Urothelium cell line (cell line): ENCODE measurements at places on chromosomes 7 and 10.

DNA sequence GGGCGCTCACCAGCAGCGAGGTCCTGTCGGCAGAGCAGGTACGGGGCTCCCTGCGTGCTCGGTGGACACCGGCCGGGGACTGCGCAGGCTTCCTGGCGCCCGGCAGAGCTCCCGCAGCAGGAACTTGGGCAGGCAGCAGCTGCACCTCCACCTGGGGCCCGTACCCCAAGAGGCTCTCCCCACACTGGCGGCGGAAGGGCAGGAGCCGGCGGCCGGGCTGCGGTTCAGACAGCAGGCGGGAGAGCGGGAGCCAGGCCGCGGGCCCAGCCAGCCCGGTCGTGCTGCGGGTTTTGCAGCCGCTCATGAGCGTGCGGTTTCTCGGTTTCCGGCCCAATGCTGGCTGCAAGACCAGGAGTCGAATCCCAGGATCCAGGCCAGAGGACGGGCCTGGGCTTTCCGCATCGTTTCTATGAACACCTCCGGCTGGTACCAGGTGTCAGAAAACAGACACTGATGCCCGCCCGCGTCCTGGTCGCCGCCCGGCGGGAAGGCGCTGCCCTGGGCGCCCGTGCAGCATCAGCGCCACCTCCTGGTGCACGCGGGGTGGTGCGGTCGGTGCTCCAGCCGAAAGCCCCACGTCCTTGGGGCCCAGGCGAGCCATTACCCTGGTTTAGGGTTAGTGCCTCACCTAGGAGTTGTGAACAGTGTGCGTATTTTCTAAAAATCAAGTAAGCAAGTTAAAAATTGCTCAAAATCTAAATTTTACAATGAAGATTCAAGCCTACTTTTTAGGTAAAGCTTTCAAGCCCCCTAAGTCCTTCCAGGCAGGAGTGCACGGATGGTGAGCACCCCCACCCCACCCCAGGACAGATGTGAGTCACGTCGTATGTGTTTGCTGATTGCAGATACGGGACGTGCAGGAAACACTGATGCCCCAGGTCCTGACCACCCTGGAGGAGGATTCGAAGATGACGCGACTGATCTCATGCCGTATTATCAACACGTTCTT, 47.4 kb upstream of the PRKAR1B start:
- peak; percentile 78 for DNase-seq

GRCh38 chr10:117074621-117075020, 63.4 kb downstream of the VAX1 start:
- DNase-seq = no peak

DNA sequence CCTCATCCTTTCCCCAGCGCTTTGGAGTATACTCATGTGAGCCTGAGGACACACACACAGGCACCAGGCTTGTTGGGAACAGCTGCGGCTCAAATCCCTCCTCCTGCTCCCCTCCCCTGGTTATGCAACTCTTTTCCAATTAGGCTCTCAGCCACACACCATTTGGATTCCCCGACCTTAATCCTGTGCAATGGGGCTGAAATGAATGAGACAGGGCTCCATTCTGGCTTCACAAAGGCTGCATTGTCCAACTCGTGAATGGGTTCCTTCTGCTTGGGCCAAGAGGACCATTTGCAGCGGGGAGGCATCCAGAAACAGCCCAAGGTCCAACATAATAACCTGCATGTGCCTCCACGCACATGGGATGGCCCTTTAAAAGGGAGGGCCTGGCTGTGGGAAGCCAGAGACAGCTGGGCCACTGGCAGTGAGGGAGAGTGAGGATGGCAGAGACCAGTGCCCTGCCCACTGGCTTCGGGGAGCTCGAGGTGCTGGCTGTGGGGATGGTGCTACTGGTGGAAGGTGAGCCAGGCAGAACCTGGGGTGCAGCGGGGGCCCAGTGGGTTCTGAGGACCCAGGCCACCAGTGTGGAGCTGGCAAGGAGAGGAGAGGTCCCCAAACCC, at the start of gene RGR:
Gene RGR, plus strand, starts transcription at position 403 of the 620 bp plus-strand sequence. Its CDS starts 38 bp downstream, at position 441.
- no peak for DNase-seq

DNA sequence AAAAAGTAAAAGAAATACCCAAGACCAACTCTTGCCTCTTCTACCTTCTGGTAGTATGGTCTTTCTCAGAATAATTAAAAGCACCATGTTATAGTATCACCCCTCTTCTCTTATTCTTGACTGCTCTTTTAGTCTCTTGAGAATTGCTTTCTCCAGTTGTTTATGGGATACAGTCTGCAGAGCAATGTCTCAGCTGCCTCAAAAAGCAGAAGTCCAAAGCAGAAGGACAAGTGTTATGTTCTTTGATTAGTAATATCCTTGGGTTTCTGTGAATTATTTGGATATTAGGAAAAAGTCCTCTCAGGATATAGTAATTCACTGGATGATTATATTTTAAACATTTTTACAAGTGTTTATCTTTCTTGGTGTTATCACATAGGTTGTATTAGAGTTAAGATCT, 7.4 kb downstream of the TAS2R41 start:
- no peak for DNase-seq

DNA sequence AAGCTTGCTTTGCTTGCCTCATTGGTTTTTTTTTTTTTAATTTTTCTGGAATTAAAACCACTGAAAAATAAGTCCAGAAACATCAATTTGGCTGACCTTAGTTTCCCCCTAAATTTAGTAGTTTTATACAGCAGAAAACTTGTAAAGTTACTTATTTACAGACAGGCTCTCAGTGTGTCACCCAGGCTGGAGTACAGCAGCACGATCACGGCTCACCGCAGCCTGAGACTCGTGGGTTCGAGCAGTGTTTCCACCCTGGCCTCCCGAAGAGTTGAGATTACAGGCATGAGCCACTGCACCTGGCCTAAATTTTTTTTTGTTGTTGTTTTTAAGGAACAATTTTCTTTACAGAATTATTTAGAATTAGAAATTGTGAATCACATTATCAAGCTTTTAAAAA, 250.5 kb downstream of the SDK1 start:
- DNase-seq = no peak
